Omental fat pad (tissue), 4 donors: ENCODE measurements at places on chromosomes 12 and 14. TPM values are rescaled to one million over a fixed set of nuclear protein-coding genes. Genes with fewer than 3 reads are reported as not detected.

DNA sequence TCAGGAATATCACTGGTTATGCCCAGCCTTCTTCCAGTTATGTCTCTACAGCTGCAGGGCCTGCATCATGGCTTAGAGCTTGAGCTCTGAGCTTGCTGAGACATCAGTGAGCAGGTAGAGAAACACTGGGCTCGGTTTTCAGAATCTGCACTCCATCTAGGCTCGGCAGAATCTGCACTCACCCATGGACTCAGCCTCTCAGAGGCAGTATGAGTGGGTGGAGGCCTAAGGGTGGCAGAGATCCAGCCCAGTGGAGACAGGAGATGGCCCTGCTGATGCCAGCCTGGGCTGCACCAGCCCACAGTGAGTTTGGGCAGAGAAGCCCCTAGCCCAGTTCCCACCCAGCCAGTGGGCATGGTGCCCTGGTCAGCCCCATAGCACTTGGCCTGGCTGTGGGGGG is 12.8 kb downstream of the KRT80 start:
- DNase-seq: no peak

DNA sequence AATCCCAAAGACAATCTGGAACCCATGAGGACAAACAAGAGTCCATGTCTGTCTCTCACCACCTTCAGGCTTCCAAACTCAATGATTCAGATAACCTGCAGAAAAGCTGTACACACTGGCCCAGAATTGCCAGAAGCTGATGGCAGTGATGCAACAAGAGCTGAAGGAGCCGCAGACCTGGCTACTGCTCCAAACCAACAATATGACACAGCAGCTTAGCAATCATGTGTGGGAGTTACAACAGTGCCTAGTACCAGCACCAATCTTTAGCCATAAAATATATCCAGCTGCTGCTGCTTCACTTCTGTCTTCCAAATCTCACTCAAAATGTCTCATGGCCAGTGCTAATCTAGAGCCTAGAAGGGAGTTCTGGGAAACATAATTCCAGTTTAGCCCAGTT is 22.0 kb downstream of the RPS6KA5 start:
- no peak for DNase-seq

DNA sequence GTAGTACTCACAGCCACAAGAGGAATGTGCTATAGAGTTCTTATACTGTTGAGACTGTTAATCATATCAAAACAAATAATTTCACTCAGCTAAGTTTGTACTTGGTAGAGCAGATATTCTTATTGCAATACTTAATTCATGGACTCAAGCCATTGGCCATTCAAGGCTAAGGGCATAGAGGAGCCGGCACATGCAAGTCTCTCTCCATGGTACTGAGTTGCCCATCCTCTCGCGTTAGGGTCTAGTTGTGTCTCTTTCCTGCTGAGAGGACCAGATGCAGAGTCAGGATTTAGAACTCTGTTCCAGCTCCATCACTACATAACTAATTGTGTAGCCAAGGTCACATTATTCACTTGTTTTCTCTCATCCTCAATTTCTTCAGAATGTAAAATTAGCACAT is 14.4 kb upstream of the TUNAR start:
- no peak for DNase-seq

DNA sequence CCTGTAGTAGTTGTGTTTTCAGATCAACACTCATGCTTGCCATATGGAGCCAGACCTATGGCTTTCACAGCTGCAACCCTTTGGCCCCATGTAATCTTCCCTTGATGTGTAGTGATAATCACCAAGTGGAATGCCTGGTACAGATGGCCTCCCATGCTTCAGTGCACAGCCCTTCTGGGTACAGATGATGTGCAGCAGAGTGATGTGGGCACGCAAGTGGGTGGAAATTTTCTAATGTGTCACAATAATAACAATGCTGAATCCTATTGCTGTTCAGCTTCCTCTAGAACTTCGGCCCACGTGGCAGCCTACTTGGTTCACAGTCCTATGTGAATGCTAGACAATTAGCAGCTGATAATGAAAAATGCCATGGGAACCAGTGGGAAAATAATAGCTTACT is 188.1 kb downstream of the SNAPC1 start:
- no peak for DNase-seq

- DNase-seq: no peak
These were observed 3.8 kb upstream of the INHBE start for GRCh38 chr12:57451233-57451778.

GRCh38 chr12:128801879-128802391 is 21.8 kb downstream of the SLC15A4 start:
- no peak for DNase-seq

DNA sequence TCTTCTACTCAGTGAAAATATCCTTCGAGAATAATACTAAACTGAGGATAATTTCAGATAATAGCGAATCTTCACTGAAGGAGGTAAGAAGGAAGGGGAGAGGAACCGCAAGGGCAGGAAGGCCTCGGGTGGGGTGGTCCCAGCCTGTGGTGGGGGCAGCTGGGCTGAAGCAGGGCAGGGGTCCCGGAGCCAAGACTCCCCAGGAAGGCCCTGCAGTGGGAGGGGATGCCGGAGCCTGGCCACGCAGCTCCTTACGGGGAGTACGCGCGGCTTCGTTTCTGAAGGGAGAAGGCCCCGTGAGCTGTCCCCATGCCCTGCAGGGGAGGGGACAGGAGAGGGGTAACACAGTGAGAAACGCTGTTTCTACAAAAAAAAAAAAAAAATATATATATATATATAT is 21.2 kb downstream of the STX2 start:
- no peak for DNase-seq

GRCh38 chr14:105223770-105224544 is 24.4 kb upstream of the BTBD6 start:
- DNase-seq: no peak

GRCh38 chr12:93335603-93336162 is 42.0 kb upstream of the NUDT4 start:
- DNase-seq: no peak

- DNase-seq: no peak
These were observed 57.2 kb upstream of the ATP2A2 start for GRCh38 chr12:110223777-110224378.

DNA sequence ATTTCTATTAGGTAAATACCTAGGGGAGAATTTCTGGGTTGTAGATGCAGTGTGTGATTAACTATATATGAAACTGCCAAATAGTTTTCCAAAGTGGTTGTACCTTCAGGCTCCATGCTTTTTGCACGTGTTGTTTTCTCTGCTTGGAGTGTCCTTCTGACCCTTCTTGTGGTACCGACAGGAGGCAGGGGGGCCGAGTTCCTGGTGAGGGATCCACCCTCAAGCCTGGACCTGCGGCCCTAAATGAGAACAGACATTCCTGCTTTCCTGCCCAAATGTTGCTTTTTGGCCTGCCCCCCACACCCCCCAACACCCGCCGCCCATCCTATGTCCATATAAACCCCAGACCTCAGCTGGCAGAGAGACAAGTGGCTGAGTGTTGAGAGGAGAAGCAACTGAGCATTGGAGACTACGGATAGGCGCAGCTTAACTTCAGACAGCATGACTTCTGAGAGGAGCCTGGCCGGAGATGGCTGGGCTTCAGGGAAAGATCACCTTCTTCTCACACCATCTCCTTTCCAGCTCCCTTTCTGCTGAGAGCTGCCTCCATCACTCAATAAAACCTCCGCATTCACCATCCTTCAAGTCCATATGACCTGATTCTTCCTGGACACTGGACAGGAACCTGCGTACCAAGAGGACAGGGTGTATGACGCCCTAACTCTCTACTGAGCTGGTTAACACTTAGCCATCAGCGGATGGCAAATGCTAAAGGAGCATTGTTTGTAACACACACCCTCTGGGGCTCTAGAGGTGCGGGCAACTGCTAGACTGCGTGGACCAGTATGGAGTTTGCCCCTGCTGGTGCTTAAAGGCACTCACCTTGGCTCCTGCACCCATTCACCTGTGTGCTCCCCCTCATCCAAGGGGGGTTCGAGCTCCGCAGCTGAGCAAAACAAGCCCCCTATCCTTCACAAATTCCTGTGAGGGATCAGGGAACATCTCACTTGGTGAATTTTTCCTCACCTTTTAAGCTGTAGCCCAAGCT is 194.7 kb upstream of the FBXO33 start:
- DNase-seq: no peak

GRCh38 chr14:92719890-92720323 is 28.5 kb downstream of the LGMN start:
- DNase-seq: no peak

- DNase-seq: no peak
These were observed 43.0 kb downstream of the LMO3 start for GRCh38 chr12:16562921-16563320.

DNA sequence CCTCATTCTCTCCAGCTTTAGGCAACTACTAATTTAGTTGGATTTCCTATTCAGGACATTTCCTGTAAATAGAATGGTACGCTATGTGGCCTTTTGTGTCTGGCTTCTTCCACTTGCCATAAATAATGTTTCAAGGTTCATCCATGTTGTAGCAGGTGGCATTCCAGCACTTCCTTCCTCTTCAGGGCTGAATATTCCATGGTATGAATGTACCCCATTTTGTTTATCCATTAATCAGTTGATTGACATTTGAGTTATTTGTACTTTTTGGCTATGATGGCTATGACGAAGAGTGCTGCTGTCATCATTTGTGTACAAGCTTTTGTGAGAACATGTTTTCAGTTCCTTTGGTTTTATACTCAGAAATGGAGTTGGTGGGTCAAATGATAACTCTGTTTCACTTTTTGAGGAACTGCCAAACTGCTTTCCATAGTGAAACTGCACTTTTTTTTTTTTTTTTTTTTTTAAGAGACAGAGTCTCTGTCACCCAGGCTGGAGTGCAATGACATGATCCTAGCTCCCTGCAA is 6.5 kb upstream of the CDK2AP1 start:
- no peak for DNase-seq

DNA sequence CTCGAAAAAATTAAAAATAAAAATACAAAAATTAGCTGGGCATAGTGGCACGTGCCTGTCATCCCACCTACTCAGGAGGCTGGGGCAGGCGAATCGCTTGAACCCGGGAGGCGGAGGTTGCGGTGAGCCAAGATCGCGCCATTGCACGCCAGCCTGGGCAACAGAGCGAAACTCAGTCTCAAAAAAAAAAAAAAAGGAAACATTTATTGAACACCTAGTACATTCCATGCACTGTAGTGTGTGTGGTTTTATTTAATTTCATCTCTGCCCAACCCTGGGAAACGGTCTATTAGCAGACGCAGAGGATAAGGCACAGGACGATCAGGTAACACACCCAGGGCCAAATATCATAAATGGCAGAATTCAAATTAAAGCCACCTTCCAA is 35.8 kb upstream of the SINHCAF start:
- DNase-seq: no peak

DNA sequence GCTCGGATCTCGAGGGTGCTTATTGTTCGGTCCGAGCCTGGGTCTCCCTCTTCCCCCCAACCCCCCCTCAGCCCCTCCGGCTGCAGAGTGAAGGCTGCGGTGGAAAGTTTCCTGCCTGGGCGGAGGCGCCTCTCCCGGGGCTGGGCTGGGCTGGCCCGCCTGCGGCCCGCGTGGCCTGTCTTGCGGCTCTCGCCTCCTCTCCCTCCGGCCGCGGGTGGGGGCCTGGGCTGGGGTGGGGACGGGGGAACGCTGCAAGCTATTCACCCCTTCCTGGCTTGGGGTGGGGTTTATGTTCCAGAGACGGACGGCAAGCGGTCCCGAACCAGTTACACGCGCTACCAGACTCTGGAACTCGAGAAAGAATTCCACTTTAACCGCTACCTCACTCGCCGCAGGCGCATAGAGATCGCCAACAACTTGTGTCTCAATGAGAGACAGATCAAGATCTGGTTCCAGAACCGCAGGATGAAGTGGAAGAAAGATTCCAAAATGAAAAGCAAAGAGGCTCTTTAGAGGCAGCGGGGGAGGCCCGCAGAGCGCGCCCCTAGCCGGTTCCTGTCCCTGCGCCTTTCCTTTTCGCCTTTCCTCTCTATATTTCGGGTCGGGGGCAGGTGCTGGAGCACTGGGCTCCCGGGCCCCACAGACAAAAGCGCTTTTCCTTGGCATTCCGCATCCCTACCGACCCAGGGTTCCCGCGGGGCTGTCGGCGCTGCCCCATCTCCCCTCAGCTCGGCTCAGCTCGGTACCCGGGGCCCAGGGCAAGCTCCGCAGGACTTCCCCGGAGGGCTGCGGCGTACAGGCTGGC is 1.3 kb downstream of the HOXC5 start:
- no peak for DNase-seq

- DNase-seq: no peak
These were observed 85.3 kb upstream of the PPM1H start for GRCh38 chr12:63020269-63020668.

CLEC2A gene
- not detected for total RNA-seq

CMA1 gene
- 1.4 TPM for total RNA-seq

ABHD12B gene
- total RNA-seq: not detected

DNAJC22 gene
- 3.0 TPM for total RNA-seq

ANO2 gene
- total RNA-seq: 95.0 TPM

TMEM63C gene
- 0.13 TPM for total RNA-seq

CLEC4D gene
- total RNA-seq: not detected

KRT8 gene
- 393 TPM for total RNA-seq

PSMC6 gene
- total RNA-seq: 112 TPM

POC1B gene
- total RNA-seq: 20.3 TPM
